NCI-H1694 treated with DMSO at 0.1 percent for 48 hours (cell line): ENCODE measurements at places on chromosomes 16 and 17.

- no peak for DNase-seq
Observed at GRCh38 chr17:63304704-63305261, 141.3 kb downstream of the CYB561 start.

DNA sequence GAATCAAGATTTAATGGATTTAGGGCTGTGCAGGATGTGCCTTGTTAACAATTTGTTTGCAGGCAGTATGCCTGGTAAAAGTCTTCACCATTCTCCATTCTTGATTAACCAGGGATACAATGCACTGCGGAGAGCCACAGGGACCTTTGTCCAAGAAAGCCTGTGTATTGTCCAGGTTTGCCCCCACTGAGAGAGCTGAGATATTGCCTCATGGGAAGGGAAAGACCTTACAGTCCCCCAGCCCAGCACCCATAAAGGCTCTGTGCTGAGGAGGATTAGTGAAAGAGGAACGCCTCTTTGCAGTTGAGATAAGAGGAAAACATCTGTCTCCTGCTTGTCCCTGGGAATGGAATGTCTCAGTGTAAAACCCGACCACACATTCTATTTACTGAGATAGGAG lies 2169.6 kb downstream of the TP53TG3F start:
- DNase-seq = no peak

GRCh38 chr16:4323071-4323844 lies 7.4 kb downstream of the GLIS2 start:
- no peak for DNase-seq

DNA sequence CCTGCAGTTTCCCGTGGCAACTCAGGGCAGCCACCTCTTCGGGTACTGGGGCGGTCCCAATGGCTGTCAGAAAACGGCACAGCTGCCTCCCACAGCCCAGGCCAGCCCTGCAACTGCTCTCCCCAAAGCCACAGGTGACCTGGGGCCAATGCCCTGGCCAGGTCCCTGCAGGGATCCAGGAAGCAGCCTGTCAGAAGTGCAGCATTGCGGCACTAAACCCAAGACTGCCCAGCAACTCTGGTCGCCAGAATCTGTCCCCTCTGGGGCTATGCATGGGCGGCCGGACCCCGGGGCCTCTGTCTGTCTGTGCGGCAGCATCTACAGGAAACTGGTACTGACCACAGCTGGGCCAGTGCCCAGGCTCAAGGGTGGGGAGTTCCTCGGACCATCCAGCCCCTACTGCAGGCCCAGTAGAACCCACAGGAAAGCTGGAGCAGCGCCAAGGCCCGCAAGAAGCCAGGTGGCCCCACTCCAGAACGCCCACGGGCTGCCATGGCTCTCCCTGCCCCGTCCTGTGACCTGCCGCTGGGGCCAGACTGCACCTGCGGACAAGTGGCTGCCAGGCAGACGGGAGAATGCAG lies 5.5 kb downstream of the CYBC1 start:
- no peak for DNase-seq

- DNase-seq = no peak
Observed at GRCh38 chr17:76449126-76449525, 3.8 kb downstream of the UBE2O start.

DNA sequence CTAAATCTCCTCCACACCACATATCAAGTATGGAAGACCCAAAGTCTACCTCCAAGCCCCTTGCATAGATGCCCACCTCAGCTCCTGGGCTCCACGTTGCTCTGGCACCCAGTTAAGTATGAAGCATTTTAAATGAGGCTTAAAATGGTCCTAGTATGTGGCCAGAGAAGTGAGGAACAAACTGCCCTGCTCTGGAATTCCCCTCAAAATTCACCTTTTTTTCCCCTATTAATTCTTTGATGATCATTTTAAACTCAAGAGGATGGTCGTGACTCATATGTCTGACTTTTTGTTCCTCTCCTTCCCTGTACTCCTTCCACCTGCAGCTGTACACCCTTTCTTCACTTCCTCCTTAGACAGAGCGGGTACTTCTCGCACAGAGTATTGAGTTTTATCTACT lies 234.5 kb upstream of the MYOCD start:
- no peak for DNase-seq

DNA sequence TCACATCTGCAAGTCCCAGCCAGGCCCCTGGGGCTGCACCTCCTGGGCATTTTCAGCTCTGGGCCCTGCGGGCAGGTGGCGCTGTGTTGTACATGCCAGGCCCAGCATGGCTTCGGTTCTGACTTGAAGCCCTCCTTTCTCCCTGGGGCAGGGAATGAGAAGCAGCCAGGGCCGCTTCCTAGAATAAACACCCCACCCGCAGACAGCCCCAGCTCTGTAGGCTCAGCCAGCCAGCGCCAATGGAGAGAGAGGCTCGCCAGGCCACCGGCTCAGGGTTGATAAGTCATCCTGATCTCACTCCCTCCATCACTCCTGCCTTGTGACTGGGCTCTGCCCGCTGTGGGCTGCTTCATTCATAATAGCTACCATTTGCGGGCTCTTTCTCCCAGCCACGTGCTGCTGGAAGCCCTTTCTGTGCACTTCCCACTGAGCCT lies 6.0 kb upstream of the GLIS2 start:
- DNase-seq = no peak

DNA sequence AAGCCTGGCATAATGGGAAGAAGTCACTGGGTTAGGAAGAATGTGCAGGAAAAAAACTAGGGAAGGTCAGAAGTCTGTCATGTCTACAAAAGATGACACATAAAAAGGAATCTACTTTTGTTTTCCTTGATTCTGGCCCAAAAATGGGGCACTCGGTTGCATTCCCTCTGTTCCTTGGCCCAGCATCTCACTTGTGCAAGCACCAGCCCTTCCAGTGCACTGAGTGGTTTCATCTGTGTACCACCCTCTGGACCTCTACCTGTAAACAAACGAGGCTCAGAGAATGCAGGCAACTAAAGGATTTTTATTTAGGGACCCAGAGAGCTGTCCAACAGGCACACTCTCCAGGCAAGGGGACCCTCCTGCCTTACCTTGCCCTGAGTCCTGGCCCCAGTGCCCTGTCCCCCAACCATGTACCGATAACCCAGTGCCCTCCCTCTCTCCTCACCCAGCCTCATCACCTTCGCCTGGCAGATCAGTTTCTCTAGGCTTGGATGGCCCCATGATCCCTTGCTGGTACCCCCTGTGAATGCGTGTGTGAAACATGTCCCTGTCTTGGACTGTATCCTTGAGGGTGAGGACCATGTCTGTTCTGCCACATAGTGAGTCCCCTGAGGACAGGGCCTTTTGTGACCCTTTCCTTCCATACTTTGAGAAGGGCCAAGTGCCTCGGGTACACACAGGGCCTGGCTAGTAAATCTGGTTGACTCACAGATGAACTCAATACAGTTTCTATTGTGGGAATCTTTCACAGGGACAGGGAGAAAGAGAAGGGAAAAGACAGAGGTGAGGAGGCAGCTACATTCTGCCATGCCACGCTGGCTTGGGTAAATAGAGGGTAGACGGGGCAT lies 13.3 kb downstream of the NXPH3 start:
- DNase-seq = no peak

- no peak for DNase-seq
Observed at GRCh38 chr17:67280279-67280678, 35.3 kb upstream of the HELZ start.

GRCh38 chr16:56989988-56990387 lies 631 bp downstream of the NLRC5 start:
- DNase-seq = no peak
